ENCODE measurements at places on chromosomes 1 and 21.

GRCh38 chr1:207811319-207811718 lies 59.5 kb downstream of the CD46 start:
- no peak for DNase-seq

DNA sequence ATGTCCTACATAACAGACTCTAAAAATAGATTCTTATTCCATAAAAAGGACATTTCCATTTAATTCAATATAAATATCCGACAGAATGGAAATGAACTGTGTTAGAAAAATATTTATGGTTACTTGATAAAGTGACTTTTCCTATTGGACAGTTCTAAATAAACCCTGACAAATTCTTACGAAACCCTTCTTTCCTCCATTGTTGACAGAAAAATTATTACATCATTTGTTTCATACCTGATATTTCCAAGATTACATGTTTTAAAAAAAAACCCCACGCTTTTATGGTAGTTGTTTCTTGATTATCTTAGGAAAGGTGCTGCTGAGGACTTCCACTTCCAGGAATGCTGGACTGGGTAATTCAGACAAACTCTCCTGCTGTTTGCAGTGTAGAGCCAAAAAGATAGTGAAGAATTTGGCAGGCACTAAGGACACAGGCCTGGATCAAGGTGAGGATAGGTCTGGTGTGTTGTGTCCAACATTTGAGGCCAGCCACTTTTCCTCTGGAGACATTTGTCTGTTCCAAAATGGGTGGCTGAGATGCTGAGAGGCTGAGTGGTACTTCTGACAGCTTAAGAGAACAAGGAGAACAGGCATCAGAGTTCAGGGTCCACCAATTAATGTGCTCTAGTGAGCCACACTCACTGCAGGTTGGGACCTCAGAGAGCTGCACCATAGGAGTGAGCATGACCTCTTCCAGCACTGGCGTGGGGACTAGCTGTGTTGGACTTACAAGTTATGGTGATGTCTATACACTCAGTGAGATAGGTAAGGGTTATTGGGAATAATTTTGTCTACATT lies 7.0 kb upstream of the C1orf116 start:
- no peak for DNase-seq

DNA sequence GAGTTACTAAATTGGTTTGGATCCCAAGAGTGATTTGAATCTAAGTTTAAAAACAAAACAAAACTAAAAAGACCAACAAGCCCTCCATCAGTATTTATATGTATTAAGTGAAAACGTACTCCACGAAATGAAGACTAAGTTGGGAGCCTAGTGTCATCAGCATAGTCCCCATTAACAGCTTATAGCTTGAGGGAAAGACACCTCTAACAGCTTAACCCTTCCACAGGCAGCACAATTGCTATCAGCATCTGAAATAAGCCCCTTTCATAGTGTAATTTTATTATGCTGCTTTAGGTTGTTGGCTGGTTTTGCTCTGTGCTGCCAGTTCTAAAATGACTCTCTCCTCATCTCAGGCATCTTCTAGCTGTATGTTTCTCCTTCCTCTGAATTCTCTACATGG lies 25.8 kb upstream of the ST6GALNAC5 start:
- no peak for DNase-seq

- DNase-seq: no peak
These were observed 5.8 kb downstream of the CDC42BPA start for GRCh38 chr1:227312361-227313025.

GRCh38 chr1:23475134-23475628 lies 8.8 kb downstream of the ASAP3 start:
- DNase-seq: no peak

- DNase-seq: no peak
These were observed 4.3 kb upstream of the MX2 start for GRCh38 chr21:41357546-41357945.

DNA sequence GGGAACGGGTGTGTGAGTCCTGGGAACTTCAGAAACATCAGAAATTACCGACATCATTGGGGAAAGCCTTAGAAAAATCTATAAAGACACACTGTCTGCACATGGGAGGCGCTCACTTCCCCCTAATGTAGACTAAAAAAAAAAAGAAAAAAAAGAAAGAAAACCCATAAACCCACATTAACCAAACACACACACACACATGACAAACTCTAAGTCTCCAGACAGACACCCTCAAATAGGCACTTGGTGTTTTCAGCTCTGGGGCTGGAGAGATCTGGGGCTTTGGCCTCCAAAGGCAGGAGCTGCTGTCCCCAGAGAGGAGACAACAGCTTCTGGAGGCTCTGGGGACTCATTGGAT lies 13.2 kb upstream of the SDHB start:
- DNase-seq: no peak

DNA sequence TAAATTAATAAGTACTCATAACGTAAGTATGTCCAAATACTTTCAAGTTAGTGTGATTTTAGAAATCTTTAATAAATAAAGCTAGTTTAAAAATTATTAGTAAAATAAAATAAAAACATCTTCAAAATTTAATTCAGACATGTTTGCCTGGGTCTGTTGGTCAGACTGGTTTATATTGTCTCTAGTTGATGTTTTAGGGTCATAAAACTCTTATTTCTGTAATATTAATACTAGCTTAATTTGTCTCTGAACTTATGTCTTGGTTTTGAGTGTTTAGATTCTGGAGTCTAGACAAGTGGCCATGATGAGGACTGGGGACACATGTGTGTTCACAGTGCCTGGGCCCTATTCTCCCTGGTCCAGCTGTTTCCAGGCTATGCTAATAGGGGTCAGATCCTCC lies 184.5 kb upstream of the TNR start:
- no peak for DNase-seq

GRCh38 chr1:86224651-86225310 lies 68.2 kb upstream of the COL24A1 start:
- no peak for DNase-seq

- no peak for DNase-seq
These were observed 89.1 kb upstream of the COL24A1 start for GRCh38 chr1:86245566-86246190.

All from CD8-positive, alpha-beta memory T cell (primary cell).